AG09319 (cell line): ENCODE measurements at places on chromosomes 13 and 19.

DNA sequence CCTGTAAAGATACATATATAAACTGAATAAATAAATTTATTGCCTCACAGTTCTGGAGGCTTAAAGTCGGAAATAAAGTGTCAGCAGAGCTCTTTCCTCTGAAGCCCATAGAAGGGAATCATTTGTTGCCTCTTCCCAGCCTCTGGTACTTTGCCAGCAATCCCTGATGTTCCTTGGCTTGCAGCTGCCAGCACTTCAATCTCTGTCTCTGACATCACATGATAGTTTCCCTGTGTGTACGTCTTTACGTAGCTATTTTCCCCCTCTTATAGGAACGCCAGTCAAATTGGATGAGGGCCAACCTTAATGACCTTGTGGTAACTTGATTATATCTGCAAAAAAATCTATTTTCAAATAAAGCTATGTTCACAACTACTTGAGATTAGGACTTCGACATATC is 250.9 kb downstream of the LIG4 start:
- no peak for DNase-seq

DNA sequence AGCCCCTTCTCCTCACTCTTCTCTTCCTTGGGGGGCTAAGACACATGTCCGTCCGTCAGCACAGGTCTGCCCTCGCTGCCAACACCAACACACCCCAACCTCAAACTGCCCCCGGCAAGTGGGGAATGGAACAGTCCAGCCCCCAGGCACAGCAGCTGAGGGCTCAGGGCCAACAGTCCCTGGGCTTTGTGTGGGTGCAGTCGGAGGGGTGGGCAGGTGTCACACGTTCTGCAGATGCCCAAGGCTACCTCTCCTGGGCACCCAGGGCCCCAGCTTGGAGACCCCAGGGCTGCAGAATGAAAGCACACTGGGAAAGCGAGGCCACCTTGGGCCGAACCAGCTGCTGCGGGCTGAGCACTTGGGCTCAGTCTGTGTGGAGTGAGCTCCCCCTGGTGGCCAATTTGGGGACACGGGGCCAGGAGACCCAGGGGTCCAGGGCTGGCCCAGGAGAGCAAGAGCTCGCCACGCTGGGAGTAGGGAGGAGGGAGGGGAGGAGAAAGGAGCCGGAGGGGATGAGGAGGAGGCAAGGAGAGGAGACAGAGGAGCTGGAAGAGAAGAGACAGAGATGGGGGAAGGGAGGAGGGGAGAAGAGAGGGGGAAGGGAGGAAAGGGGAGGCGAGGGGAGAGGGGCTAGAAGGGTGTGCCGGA is 14.0 kb upstream of the ATP8B3 start:
- DNase-seq = no peak

GRCh38 chr19:8324186-8325050 is 3.1 kb downstream of the RPS28 start:
- no peak for DNase-seq

DNA sequence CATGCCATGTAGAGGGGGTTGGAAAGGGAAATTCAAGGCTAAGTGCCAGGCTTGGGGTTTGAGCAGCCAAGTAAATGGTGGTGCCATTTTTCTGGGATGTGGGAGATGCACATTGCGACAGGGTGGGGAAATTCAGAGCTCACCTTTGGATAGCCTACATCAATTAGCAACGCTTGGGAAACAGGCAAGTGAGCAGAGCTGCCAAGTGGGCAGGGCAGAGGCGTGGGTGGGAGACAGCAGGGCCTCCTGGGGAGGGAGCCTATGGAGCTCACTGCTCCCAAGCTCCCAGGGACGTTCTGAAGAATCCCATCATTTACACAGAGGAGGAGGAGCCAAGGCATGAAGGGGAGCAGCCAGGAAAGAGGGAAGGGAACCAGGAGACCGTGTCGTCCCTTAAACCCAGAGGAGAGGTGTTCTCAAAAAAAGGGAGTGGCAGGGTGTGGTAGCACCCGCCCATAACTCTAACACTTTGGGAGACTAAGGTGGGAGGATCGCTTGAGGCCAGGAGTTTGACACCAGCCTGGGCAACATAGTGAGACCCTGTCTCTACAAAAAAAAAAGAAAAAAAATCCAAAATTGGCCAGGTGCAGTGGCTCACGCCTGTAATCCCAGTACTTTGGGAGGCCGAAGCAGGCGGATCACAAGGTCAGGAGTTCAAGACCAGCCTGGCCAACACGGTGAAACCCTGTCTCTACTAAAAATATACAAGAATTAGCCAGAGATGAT is 11.5 kb upstream of the CCNE1 start:
- no peak for DNase-seq

DNA sequence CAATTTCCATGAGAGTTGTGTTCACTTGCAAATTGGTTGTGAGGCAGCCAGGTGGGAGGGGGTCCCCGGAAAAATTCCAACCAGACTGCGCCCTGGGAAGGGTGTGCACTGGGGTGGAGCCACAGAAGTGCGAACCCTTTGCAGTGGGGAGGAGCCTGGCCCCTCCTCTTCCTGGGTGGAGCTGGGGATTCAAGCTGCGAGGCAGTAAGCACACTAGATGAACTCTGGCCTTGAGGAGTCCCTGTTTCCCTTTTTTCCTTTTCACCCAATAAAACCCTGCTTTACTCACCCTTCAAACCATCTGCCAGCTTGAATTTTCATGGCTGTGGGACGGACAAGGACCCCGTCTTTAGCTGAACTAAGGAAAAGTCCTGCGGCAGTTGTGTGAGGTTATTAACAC is 31.0 kb upstream of the MBNL2 start:
- DNase-seq = no peak
